A549 treated with GW870086 at 1 μM for 4 hours (cell line): ENCODE measurements at places on chromosomes 3 and 15. TPM values are rescaled to one million over a fixed set of nuclear protein-coding genes. Genes with fewer than 3 reads are reported as not detected.

ADAMTS9 gene
- total RNA-seq: 0.42 to 0.87 TPM (median 0.53 TPM) in 5 replicates

GOLGA6A gene
- 0.06 to 0.16 TPM (median 0.09 TPM) in 5 replicates for total RNA-seq

CMC1 gene
- 44.6 to 50.8 TPM (median 46.6 TPM) in 5 replicates for total RNA-seq

ZNF660 gene
- not detected in 5 replicates for total RNA-seq

ZFAND6 gene
- 93.2 to 116 TPM (median 102 TPM) in 5 replicates for total RNA-seq

FAM3D gene
- not detected in 5 replicates for total RNA-seq

RBPMS2 gene
- 6.1 to 8.9 TPM (median 7.1 TPM) in 5 replicates for total RNA-seq

CNTN6 gene
- not detected in 5 replicates for total RNA-seq

WDR72 gene
- 4.9 to 7.1 TPM (median 6.7 TPM) in 5 replicates for total RNA-seq

GPR87 gene
- 2.1 to 2.5 TPM (median 2.3 TPM) in 5 replicates for total RNA-seq

ISG20 gene
- total RNA-seq: 38.6 to 46.7 TPM (median 41.7 TPM) in 5 replicates
